ENCODE measurements at places on chromosomes 5 and 9. TPM values are rescaled to one million over a fixed set of nuclear protein-coding genes. Genes with fewer than 3 reads are reported as not detected.
A peak's percentile ranks its signal among the peaks of the same experiment; 100 is the strongest.

Gene ADGRV1
- 1.8 TPM for total RNA-seq

Gene GABRA6
- not detected for total RNA-seq

Gene NMUR2
- total RNA-seq = not detected

Gene TAF11L10
- total RNA-seq = not detected

Gene CD14
- total RNA-seq = 74.1 TPM

Gene FAM221B
- total RNA-seq = not detected

Gene SNCAIP
- 9.5 TPM for total RNA-seq

Gene TTC39B
- total RNA-seq = 2.3 TPM

Gene STKLD1
- total RNA-seq = 0.90 TPM

Gene TBCA
- total RNA-seq = 113 TPM

Gene ZNF883
- total RNA-seq = 3.8 TPM

Gene FOXD4L6
- not detected for total RNA-seq

Gene GARIN3
- total RNA-seq = not detected

Gene GDA
- total RNA-seq = not detected

Gene FOXD1
- not detected for total RNA-seq

DNA sequence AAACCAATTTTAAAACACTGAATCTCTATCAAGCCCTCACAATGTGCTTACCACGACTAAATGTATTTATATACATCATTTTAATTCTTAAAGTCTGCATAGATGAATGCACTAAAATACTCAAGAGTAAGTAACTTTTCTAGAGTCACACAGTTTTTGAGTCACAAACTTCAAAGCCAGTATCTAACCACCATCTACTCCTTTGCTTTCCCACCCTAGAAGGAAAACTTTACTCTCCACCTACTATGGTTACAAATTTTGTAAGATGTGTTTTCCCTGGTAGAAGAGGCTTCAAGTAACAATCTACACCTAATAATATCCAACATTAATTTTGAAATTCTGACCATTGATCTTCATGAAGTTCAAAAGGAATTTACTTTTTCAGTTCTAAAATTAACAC is 18.7 kb downstream of the ZFAND5 start:
- no peak for DNase-seq

DNA sequence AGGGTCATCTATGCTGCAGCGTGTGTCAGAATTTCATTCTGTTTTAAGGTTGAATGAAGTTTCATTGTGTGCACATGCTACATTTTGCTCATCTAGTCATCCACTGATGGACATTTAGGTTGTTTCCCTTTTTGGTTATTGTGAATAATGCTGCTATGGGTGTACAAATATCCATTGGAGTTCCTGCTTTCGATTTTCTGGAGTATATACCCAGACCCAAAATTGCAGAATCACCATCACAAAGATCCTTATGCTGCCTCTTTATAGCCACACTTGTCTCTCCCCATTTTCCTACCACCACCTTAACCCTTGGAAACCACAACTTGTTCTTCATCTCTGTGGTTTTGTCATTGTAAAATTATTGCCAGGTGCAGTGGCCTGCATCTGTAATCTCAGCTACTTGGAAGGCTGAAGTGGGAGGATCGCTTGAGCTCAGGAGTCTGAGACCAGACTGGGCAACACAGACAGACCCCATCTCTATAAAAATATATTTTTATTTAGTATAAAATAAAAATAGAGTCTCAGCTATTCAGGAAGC is 166.2 kb downstream of the HSD17B3 start:
- DNase-seq = no peak

DNA sequence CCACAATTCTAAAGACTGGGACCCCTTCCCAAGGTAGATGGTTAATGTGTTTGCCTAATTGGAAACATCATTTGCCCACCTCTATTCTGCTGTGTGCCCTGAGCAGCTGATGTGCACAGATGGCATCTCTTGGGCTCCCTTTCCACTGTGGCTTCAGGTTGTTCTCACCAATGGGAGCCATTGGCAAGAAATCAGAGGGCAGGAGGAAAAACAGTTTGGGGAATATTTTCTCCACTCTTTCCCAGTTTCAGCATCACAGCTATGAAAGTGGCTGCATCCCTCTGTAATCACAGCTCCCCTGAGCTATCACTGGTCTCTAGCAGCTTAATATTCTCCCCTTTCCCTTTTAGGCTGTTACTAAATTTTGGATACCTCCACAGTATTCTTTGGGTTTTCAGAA is 911.6 kb upstream of the SEMA6A start:
- DNase-seq = no peak

DNA sequence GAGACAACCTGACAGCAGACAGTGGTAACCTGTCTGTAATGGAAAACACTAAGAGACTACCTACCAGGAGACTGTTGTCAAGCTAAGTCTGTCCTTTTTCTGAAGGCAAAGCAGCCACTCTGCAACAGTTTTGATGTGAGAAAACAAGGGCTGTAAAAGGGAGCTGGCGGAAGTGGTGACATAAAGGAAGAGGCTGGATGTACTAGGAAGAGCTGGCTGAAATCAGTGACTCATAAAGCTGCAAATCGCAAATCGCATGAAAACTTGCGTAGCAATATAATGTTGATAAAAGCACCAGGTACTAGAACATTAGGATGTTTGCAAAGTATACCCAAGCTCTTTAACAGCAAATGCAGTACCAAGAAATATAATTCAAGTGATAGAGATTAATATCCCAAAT is 1.4 kb downstream of the NSUN2 start:
- DNase-seq = no peak

GRCh38 chr5:88021141-88021540 is 247.5 kb downstream of the TMEM161B start:
- no peak for DNase-seq

DNA sequence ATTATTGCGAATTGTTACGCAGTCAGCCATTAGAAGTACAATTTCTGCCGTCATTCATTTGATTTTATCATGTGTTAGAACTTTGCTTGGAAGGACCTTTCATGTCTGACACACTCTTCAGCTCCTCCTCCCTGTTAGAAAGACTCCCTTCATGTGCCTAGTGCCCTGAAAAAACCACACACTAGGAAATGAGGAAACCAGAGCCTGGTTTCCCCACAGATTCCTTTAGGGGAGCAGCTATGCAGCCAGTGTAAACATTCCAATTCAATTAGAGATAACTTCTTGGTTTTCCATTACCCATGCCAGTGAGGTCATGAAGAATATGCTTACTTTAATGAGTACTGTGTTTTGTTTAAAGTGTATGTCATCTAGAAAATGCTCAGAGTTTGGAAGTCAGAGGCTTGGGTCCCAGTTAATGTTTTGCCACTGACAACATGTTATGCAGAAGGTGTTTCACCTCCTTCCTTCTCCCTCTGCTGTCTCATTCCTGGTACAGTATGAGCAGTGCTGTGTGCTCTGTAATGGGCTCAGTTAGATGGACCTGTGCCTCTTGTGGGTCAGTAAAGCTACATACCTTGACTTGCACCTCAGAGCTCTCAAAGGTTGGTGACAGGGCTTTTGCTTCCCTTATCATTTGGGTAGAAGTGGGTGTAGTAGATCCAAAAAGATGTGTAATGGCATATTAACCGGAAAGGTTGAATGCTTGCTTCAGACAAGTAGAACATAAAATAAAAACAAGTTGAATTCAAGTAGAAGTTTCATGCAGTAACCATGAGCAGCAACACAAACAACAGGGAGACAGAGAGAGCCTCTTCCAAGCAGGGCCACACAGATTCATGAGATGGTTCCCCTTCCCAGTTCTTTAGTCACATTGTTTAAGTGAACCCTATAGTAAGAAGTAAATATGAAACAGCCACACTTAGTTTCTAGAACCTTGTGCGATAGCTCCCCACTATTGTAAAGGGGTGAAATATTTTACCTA is 52.6 kb upstream of the TNFAIP8 start:
- no peak for DNase-seq

DNA sequence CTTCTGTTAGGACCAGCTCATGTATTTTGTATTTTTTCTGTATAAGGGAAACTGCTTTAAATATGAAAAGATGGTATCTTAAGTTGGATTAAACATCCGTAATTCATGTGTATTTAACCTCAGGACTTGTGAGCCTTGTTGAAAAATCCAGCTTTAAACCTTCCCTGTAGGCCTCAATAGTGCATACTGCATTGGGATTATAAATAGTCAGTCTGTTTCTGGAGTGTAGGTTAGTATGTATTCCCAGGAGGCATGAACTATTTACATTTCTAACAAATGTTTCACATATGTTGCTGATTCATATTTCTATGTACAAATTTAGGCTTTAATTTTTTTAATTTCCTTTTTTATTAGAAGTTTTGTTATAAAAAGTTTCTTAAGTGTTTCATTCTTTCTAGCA is 137.9 kb upstream of the GRHPR start:
- DNase-seq = no peak

DNA sequence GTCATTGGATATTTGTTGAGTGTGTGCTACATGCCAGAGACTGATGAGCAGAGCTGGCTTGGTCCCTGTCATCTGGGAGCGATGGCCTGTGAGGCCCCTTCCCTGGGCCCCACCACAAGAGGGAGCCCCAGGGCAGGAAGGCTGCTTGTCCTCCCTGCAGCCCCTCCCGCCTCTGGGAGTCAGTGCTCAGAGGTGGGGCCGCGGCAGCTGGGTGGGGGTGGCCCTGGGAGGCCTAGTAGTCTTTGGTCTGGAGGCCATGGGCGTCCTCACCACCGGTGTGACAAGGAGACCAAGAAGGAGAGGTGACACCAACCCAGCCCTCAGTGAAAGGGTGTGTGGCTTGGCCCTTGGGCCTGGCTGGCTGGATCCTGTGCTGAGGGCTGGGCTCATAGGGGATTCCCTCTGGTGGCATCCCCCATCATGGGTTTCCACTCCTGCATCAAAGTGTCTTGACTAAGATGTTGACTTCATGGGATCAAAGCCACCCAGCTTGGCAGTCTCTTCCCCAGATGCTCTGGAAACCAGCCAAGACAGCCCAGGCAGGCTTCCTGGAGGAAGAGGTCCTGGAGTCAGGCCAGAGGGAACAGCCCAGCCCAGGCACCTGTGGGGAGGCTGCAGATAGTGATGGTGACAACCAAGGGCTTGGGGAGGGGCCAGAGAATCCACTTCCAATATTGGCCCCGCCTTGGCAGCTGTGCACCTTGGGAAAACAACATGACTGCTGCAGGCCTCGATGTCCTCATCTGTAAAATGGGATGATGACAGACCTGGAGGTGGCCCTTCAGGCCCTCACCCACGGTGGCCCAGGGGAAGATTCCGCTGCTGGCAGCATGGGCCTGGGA is 166.7 kb downstream of the GAPVD1 start:
- DNase-seq = no peak

DNA sequence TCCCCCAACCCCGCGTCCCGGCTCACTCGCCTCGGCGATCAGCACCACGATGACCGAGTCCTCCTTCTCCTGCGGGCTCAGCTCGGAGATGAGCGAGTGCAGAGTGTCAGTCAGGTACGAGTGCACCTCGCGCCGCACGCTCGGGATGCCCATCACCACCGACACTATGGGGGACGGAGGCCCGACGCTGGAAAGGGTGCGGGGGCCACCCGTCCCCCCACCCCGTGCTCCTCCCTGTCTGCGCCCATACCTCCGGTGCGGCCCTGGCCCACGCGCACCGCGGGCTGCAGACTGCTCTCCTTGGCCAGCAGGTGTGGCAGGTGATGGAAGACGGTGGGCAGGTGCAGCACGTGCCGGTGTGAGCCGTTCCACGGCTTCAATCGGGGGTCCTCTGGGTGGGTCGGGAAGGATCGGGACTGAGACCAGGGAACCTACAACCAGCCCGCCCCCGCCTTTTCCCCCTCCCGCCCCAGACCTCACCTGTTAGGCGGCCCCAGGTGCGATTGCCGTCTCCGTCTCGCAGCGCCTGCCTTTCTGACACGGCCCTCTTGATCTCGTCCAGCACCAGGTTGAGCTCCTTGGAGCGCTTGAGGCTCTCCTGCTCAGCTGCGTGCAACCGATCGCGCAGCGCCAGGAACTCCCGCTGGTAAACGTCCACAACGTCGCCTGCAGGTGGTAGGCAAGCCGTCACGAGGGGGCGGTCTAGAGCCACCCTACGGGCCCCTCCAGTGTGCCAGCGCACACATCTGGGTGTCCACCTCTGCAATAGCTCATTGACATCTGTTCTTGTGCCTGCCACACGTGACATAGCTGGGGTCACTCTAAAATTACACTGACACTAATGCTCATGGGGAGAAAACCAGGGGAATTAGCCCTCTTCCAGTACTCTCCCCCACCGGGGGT is 5.1 kb downstream of the MGAT4B start:
- no peak for DNase-seq

DNA sequence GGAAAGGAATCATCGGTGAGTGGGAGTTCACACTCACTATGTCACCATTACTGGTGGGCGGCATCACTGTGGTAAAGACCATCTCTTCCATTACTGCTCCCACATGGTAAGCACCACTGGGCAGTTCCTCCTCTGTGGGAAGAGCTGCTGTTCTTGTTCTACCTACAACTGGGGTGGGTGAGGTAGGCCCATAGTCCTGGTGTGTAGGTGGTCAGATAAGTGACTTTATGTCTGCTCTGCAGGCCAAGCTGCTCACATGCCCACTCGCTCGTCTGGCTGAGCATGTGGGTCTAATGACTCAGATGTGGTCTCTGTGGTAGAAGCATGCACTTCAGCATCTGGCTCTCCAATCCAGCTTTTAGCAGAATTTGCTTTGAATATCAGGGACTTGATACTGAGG is 82.9 kb downstream of the TMEM215 start:
- no peak for DNase-seq

DNA sequence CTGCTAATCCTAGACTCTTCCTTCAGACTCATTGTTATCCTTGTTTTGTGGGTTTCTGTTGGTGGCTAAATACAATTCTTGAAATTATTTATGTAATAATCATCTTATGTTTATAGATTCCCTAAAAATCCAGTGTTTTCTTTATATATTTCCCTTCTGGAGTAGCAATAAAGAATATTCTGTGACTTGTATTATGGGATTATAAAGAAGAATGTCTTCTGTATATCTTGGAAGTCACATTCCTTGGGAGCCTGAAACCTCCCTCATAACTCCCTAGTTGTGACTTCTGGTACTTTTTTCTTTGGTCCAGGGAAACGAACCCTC is 356.1 kb downstream of the TMEM167A start:
- no peak for DNase-seq

- DNase-seq = peak; percentile 83
Observed at GRCh38 chr9:129752900-129753729, at the start of gene PTGES. TSS of gene PTGES (minus strand) at chr9:129753042. CDS start at chr9:129753012, 30 bp downstream.

GRCh38 chr5:130168211-130168610 is 263.9 kb downstream of the CHSY3 start:
- no peak for DNase-seq

GRCh38 chr5:154058055-154059038 is 19.6 kb downstream of the MFAP3 start:
- no peak for DNase-seq

DNA sequence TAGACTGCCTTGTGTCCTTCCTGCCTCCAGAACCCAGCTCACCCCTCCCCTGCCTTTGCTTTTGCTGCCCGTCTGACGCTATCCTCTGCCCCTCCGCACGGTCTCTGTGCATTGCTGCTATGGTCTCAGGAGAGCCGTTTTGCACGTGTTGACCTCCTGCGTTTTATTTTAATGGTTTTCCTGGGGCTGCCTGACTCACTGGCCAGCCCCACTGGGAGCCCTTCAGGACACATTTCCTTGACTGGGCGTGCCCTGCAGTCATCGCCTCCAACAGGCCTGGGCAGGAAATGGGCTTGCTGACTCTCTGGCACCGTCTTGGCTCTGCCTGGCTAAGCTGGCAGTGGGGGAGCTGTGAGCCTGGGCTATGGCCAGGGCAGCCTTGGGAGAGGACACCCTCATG is 17.9 kb upstream of the ASS1 start:
- DNase-seq = no peak
